ENCODE measurements at places on chromosomes 4 and X. TPM values are rescaled to one million over a fixed set of nuclear protein-coding genes. Genes with fewer than 3 reads are reported as not detected.

The LANCL3 gene
- 2.5 TPM for total RNA-seq

The USP38 gene
- total RNA-seq = 36.1 TPM

The FAM53A gene
- total RNA-seq = 4.1 TPM

The F11 gene
- total RNA-seq = 0.44 TPM

Measured in camera-type eye (tissue), 1 donor.